ENCODE measurements at places on chromosomes 12 and 14.

- peak; percentile 43 for DNase-seq
These were observed 60.6 kb upstream of the TCL1A start for GRCh38 chr14:95774265-95775160.

DNA sequence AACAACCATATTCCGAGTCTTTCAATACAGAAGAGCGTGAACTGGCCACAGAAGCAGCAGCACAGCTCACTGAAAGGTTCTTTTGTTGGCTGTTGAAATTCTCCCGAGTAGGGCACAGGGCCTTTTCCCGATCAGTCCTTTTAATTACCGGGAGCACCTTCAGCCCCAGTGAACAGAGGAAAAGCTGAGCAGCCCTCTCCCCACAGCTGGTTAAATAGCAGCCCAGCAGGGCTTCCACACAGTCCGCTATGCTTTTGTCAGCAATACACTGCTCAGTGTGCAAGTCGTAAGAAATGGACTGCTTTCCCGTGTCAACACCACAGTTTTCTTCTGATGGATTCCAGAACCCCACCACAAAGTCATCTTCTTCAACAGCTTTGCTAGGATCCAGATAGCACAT, 61.3 kb downstream of the DICER1 start:
- no peak for DNase-seq

DNA sequence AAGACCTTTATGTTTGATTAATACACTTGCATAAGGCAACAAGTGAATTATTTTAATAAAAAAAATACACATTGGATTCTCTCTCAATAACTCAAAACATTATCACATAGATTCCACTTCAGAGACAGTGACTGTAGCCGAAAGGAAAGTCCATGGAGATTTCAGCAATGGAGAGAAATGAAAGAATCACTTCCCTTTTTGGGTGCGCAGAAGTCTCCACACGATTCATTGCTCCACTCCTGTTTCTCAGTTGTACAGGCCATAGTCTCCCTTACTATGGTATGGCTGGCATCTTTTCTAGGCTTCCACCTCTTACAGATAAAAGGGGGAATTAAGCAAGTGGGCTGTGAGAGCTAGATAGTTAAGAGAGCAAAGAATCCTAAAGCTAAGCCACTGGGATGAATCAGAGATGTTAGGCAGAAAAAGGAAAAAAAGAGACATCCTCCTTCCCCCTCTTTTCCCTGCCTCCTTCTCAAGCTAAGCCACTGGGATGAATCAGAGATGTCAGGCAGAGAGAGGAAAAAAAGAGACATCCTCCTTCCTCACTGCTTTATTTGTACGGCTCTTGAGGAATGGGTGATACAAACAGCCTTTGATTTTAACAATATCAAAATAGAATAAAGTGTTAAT, 16.3 kb downstream of the ST8SIA1 start:
- no peak for DNase-seq

GRCh38 chr12:59944177-59944576, 348.3 kb downstream of the SLC16A7 start:
- no peak for DNase-seq

DNA sequence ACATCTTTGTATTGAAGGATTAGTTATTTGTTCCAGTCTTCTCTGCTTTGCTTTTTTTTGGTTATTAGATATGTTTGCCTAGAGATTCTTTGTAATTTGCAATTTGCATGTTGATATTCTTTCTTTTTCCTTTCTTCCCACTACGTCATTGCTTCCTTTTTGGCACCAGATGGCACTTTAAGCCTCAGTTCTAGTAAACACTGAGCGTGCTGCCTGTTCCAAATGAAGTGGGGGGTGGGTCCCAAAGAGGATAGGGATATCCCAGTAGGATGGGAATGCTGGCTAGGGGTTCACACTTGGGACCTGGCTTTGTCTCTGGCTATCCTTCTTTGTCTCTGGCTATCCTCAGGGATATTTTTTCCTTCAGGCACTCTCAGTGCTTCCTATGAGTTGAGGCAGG, 17.0 kb downstream of the EAPP start:
- DNase-seq: no peak

DNA sequence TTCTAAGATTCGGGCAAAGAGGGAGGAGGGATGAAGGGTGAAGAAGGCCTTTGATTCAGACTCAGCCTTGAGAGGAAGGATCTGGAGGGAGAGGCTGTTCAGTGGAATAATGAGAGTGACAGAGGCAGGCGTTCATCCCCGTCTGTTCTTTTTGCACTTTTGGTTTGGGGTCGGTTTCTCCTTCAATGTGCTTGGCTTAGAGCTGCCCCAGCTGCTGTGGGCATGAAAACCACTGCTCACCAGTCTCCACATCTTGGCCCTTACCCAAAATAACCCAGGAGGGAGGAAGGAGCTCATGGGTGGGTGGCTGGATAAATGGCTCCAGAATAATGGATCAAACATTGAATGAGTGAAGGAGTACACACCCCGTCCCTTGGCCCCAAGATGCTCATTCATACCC, 261.7 kb upstream of the FKBP4 start:
- no peak for DNase-seq

DNA sequence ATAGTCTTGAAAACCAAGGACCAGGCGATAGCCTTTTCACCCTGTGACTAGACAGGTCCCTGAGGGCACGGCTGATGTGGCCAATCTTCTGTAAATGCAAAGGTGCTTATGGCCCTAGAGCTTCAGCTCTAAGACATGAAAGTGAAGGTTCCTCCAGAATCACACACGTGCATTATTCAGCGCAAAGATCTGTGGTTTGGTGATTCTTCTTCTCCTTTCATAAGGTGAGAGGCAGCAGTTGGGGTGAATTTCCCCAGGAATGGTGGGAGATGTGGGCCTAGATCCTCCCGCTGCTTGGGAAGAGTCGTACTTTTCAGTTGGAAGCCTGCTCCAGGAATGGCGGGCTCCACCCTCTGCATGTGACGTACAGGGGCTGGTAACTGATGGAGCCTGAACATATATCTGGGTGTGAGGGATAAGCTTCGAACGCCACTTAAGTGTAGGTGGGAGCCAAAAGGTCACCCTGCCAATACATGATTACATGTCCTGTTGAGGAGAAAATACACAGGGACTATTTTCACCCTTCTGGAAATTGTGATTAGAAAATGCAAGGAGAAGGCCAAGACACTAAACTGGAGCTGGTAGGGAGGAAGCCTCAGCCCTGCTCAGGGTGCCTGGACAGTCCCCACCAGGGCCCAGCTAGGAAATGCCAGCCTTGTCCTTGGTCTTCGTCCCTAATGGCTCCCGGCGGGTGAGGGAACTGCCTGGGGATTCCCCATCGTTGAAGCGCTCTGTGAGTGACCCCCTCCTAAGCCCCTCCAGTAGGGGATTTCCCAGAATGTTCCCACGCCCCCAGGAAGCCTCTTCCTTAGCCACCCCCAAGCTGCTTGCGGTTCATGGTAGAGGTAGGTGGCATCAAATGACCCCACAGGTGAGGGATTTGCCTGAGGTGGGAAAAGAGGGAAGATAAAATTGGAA, 17.6 kb downstream of the BATF start:
- DNase-seq: no peak

DNA sequence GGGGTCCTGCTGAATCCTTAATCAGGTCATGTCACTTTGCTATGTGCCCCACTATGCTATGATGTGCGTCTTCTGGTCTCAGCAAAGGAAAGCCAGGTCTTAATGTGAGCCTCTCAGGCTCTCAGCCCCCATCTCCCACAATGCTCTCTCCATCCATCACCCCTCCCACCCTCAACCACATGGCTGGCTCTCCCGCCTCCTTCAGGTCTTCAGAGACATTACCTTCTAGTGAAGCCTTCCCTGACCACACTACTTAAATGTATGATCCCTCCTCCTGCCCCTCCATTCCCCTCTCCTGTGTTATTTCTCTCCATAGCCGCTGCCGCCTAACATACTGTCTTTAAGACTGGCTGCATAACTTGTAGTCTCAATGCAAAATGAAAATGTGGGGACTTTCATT, 50.5 kb downstream of the KRT80 start:
- DNase-seq: no peak

DNA sequence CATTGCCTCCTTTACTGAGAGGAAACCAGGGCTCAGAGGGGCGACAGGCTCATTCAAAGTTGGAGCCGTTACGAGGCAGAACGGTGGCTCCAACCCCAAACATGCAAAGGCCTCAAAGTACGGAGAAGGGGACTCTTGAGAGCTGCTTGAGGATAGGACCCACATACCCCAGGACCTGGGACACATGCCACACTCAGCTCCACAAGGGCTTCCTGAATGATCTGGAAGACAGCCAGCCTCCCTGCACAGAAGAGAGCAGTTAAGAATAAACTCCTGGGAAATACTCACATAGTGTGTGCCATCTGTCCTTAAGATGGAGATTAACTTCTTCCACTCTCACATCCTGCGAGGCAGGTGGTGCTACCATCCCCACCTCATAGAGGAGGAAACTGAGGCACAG, 26.6 kb upstream of the NXPH4 start:
- DNase-seq: no peak

DNA sequence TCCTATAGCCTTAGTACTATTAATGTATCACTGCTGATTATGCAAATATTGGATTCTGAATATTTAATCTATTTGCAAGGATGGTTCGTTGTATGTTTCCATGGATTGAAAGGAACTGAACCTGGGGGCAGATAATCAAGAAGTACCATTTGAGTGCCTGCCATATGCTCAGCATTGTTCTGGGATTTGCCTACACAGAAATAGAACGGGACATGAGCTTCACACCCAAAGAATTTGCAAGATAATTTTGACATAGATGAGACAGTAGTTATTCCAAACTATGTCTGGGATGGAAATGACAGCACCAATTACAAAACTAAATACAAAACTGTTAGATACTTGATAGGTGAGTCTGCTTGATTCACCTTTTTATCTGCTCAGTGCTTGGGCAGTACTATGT, 132.7 kb upstream of the NPAS3 start:
- no peak for DNase-seq

GRCh38 chr14:54219261-54220070, 177.3 kb upstream of the CDKN3 start:
- no peak for DNase-seq

DNA sequence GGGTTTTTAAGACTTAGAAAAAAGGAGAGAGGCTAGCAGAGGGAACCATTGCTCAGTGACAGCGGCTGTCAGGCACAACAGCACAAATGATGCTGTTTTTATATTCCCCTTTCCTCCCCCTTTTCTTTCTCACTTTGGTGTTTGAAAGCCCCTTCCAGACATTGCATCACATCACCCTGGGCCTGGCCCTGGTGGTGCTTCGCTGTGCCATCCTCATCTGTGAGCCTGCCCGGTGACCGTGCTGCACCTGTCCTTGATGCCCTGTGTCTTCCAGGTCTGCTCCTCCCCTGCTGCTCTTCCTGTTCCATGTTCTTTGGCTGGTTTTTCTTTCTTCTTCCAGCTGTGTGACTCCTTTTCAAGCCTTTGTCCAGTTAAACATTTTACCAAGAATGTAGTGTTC, 24.8 kb downstream of the KLC1 start:
- DNase-seq: no peak

GRCh38 chr12:74906224-74906623, 303.4 kb downstream of the KCNC2 start:
- DNase-seq: no peak

DNA sequence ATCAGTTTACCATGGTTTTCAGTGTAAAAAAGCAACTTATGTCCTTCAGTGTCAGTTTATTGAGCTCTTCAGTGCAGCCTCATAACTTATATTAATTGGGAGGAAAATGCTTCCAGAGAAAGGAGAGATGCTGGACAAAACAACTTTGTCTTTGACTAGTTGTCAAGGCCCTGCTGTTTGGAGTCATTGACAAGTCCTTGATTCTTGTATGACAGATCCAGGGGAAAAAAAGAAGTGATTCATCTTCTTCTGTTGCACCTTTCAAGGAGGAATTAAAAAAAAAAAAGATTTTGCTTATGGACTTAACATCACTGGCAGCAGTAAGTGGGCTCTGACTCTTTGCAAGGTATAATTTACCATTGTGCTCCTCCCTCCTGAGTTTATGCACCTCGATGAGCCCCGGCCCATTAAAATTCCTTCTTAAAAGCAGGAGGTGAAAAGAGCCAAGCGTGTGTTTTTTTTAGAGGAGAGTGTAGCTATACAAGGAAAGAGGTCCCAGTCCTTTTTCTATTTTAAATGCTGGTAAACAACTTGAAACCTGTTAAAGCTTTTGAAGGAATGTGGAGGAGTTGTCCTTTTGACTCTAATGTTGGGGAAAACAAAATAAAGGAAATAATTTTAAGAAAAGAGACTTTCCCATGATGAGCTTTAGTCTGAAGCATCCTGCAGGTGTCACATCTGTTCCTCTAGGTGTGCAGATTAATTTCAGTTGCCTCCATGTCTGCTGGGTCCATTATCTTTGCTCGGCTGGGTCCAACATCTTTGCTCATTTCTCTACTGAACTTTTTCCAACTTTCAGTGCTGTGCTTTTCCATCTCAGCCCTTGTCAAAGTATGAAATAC, 431.6 kb downstream of the RAD51B start:
- no peak for DNase-seq

GRCh38 chr12:45214071-45214470, 1.8 kb upstream of the ANO6 start:
- no peak for DNase-seq

DNA sequence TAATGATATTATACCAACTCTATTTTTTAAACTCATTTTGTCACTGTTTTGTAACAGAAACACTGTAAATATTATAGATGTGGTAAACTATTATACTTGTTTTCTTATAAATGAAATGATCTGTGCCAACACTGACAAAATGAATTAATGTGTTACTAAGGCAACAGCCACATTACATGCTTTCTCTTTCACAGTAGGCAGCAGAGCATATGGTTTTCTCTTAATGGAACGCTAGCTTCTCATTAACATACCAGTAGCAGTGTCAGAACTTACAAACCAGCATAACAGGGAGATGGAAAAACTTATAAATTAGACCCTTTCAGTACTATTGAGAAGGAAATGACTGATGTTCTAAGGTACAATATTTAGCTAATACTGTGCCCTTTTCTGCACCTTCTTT, 398.8 kb downstream of the PRKD1 start:
- no peak for DNase-seq

- DNase-seq: no peak
These were observed 11.9 kb downstream of the TGFB3 start for GRCh38 chr14:75969891-75970290.

- no peak for DNase-seq
These were observed 51.1 kb downstream of the MIS18BP1 start for GRCh38 chr14:45201905-45202304.

DNA sequence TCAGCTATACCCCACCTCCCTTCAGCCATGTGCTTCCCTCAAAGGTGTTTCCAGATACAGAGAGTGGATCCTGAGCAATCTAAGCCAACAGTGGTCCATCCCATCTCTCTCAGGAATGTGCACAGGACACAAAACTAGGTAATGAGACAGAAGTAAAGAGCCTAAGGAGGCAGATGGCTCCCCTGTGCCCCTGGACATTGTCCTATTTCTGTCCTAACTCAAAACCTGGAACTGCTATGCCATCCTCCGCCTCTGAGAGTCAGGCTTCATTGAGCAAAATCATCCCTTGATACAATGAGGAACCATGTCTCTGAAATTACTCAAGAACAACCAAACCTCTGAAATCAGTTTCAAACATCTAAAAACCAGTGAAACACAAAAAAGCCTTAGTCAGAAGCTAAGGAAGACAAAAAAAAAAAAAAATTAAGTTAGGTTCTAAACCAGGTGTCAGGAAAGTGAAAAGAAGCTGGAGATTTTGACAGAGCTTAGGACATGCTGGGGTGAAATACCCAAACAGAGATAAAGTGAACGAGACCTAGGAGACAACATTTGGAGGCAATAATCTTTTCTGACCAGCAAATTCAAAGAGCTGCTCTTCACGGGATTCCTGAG, 200.3 kb upstream of the PLEKHG7 start:
- no peak for DNase-seq

- no peak for DNase-seq
These were observed 486.7 kb downstream of the APAF1 start for GRCh38 chr12:99131751-99132199.

GRCh38 chr12:83057436-83057835, 370.7 kb downstream of the TMTC2 start:
- DNase-seq: no peak
